ENCODE measurements at places on chromosomes 3 and 15.

- DNase-seq = no peak
These were observed 255.3 kb upstream of the ZPLD1 start for GRCh38 chr3:102179326-102180177.

DNA sequence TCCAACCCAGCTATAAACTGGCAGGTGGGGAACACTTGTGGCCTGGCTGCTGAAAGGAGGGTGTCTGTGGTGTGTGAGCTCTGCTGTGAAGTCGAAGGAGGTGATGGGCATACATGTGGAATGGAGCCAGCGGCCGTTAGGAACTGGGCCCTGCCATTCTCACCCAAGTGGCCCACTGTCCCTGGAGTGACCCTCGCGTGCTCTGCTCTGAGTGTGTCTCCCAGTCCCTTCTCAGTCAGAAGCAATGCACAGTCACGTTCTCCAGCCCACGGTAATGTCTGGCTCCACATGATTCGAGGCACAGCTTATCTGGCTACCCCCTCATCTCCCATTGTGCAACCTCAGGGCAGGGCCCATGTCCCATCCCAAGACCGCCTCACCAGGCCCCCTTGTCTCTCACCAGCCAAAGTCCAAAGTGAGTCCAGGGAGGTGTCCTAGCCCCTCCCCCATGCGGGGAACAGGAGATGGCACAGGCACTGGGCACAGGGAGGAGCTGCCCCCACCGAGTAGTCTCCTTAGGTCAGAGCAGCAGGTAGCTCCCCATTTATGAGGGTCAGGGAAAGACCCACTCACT is 62.9 kb downstream of the ZNF445 start:
- DNase-seq = no peak

GRCh38 chr3:197393711-197394110 is 95.3 kb upstream of the DLG1 start:
- DNase-seq = no peak

DNA sequence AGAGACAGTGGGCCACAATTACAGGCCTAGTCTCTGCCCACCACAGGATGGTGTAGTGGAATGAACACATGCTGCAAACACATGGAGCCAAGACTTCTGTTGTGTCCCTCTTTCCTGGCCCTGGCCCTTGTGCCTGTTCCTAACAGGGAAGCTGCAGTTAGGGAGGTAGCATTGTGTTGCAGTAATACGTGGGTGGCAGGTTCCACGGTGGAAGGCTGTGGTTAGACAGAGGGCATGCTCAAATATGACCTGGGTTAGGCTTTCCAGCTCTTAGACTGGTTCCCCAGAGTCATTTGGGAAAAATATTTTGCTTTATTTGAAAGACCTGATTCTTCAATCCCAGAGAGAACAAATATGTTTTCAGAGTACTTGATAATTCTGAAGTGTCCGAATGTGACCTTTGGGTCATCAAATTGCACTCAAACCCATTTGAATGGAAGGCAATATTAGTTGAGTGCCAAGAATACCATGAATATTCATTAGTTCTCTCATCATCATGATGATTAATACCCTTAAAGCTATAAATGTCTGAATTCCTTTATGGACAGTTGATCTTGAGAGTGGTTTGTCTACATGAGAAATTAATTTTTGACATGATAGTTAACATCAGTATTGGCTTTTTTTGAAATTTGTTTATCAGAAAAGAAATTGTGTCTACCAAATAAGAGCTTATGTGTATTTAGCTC is 28.5 kb downstream of the PLAAT1 start:
- DNase-seq = no peak

GRCh38 chr15:77988347-77989295 is 88.9 kb downstream of the TBC1D2B start:
- no peak for DNase-seq

DNA sequence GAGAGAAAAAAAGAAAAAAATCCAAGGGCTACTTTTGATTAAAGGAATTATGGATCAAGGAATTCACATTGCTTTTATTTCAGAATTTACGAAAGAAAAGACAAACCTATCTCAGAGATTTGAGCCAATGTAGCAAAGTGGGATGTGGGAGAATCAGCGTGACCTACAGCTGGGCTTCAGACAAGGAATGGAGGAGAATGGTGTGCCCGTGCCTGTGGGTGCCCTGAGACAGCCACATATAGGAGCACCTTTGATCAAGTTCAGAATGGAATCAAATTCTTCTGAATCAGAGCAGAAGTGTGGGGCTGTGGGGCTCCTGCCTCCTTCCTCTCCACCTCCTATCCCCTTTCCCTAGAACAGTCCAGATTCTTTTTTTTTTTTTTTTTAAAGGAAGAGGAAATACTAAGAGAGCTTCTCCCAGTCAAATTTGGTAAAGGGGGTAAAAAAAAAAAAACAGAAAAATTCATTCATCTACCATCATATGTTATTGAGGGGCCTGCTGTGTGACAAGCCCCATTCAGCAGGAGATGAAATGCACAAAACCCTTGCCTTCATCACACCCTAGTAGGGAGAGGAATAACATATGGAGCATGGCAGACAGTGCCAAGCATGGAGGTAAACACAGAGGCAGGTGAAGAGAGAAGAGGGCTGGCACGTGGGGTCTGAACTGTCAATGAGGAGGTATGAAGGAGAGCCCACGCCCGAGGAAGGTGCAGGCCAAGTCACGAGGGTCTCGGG is 25.0 kb upstream of the MUSTN1 start:
- DNase-seq = no peak
